Hematopoietic multipotent progenitor cell (in vitro differentiated cells): ENCODE measurements at places on chromosomes 3 and 15. TPM values are rescaled to one million over a fixed set of nuclear protein-coding genes. Genes with fewer than 3 reads are reported as not detected.
A peak's percentile ranks its signal among the peaks of the same experiment; 100 is the strongest.

KCNMB2 gene
- not detected for total RNA-seq

DNA sequence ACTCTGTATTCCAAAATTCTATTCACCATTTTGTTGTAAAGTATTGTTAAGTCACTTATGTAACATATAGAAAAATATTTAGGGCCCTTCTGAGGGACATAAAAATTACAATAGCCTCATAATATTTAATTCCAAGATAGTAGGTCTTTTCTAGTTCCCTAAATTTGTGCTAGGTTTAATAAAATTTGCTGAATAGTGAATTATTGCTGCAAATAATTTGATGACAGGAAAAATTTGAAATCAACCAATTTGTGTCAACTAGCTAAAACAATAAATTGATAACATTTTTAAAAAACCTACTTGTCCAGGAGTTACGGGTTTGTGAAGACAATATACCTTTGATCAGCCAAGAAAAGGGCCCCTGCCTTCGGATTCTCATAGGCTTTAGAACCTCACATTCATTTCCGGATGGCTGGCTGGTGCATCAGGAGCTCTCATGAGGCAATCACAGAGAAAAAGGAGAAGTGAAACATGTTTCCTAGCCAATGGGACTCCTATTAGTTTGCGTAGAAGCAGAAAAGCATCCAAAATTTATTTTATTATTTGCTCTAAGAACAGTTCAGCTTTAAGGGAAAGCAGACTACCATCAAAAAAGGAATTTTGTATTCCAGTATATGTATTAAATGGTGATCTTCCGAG is 177.2 kb downstream of the LRRC3B start:
- no peak for DNase-seq

DNA sequence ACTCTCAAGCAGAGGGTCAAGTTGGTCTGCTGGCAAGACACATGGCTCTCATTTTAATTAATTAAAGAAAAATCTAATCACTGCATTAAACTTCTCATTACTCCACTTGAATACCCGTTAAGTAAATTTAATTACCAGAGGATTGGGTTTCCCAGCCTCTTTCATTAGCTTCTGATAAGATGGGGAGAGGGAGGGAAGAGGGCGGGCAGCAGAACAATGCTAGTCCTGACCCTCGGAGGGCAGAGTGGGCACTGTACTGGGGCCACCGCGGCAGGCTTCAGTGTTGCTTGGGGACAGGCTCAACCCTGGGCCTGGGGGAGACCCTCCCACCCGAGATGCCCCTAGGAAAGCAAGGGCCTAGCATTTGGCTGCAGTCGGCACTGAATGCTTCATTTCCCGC is 55.6 kb upstream of the LINGO1 start:
- no peak for DNase-seq

GRCh38 chr3:4582624-4583023 is 89.5 kb downstream of the ITPR1 start:
- DNase-seq: no peak

DNA sequence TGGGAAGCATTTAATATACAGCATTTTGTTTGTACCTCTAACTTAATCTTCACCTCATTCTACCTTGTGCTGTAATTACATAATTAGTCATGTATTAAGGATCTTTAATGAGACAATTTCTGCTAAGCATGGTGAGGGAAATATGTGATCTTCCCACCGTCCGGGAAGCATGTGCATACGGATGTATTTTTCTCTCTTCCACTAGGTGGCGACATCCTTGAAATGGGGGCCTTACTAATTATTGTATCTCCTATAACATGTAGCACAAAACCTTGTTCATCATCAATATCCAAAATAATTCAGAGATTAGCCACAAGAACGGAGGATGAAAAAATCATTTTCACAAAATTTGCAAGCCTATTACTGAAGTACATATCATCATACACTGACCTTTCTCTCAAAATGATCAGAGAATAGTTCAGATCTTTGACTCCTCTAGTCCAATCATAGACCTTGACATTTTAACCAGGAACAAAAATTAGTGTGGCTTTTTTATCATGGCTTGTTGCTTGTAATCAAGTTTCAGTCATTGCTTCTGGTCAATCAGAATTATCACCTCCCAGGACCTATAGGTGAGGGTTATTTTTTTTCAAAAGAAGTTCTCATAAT is 148.9 kb upstream of the GBE1 start:
- DNase-seq: peak; percentile 18

SPINK8 gene
- total RNA-seq: not detected

FGD5 gene
- total RNA-seq: 21.8 TPM

DNA sequence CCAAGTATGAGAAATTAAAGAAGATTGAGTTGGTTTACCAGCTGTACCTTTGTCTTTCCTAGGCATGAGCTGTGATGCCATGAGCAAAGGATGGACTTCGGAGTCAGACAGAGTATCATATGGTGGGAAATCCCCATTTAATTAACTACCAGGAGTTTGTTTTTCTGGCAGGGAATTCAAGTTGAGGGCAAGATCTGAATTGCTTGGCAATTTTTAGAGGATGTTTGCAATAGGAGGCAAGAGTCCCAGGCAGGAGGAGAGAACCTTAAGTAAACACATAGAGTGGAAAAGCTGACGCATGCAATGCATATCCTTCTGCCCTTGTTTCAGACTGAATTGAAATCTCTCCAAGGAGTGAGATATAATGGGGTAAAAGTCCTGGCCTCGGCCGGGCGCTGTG is 569.7 kb upstream of the MDFIC2 start:
- DNase-seq: no peak

DNA sequence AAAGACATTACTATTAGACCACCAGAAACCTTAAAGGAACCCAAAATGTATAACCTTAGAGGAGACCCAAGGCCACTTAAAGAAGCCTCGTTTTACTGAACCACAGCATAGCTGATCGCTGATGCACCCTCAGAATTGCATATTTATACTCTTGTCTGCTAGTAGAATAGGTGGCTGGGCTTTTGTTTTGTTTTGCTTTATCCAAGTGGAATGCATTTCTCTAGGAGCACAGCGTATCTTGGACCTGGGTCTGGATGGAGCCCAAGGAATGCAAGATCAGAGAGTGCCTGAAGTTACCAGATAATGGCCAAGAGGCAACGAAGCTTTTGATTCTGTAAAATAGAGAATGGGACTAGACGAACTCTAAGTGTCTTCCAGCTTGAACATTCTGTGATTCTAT is 129.2 kb upstream of the COL8A1 start:
- no peak for DNase-seq

- DNase-seq: no peak
Observed at GRCh38 chr3:45261333-45262110, 35.4 kb upstream of the TMEM158 start.

GRCh38 chr3:20516311-20516710 is 330.3 kb upstream of the SGO1 start:
- no peak for DNase-seq

DNA sequence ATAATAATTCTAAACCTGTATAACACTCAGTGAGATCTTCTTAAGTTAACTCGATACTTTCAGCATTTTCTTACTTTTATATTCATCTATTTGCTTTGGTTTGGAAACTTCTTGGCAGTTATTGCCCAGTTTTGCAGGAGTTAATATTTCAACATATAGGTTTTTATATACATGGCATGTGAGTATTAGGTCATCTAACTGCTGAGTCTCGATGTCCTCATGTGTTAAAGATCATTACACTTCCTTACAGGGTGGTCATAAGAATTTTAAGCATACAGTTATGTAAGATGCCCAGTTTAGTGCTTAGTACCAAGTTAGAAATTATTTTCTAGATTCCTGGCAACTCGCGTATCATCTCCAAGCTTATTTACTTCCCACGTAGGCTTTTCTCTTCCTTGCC is 62.9 kb downstream of the TMEM39A start:
- no peak for DNase-seq

SOX2 gene
- total RNA-seq: not detected

DNA sequence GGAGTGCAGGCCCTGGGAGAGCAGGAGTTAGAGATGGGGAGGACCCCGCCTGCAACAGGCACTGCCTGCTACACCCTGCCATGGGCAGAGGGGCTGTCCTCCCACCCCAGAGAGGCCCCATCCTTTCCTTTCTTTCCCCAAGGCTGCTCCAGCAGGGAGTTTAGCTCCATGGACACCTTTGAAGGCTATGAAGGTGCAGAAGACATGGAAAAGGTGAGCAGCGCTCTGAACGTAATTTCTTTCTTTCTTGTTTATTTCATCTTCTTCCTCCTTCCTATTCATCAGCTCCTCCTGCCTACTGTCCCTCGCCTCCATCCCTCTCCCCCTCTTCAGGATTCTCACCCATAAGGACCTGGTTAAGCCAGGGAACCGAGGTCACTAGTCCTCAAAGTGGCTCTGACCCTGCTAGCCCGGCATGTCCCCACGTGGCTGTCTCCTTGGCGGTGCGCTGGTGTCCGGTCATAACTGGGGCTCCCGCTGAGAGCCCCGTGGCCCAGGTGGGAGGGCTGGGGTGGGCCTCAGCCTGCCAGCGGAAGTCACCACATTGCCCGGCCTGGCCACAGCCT is 16.0 kb upstream of the ADIPOQ start:
- DNase-seq: no peak

- no peak for DNase-seq
Observed at GRCh38 chr3:135229018-135229495, 434.0 kb downstream of the EPHB1 start.

DPPA2 gene
- under 0.01 TPM for total RNA-seq

SNX33 gene
- total RNA-seq: 10.5 TPM

DNA sequence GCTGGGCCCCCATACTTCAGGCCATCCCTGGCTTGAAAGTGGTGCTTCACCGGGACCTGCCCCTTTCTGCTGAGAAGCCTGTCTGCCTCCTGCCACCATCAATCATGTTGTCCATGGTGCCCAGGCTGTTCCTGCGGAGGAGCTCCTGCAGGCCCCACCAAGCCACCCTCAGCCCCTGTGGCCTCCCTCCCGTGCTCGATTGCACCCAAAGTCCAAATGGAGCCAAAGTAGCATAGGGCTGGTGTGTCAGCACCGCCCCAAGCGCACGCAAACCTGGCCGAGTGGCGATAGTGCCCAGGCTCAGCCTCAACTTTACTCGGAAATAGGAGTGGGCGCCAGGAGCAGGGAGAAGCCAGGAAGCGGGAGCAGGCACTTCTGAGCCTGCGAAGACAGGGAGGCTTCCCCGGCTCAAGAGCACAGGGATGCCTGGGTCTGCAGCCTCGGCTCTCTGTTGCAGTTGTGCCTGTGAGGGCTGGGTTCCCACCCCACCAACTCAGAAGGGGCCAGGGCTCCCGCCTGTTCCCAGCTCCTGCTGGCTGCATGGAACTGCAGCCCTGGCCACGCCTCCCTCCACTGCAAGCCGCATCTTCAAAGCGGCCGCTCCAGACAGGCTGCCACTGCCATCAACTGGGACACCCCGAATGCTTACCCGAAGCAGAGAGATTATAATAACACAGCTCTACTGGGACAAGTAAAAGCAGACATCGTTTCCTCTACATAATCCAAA is 203.0 kb downstream of the ARRDC4 start:
- no peak for DNase-seq

MEIS2 gene
- total RNA-seq: 0.54 TPM

SGO1 gene
- total RNA-seq: 0.81 TPM

ALS2CL gene
- 2.4 TPM for total RNA-seq

GRCh38 chr3:114942773-114943172 is 204.3 kb downstream of the ZBTB20 start:
- no peak for DNase-seq

BNC1 gene
- not detected for total RNA-seq

- DNase-seq: no peak
Observed at GRCh38 chr3:125220727-125221429, 8.3 kb upstream of the SLC12A8 start.

FANCD2 gene
- 8.9 TPM for total RNA-seq
